ENCODE measurements at places on chromosomes 11 and 22.
A peak's percentile ranks its signal among the peaks of the same experiment; 100 is the strongest.

GRCh38 chr11:122285070-122285988 is 169.3 kb upstream of the BLID start:
- no peak for DNase-seq

- no peak for DNase-seq
Measured at GRCh38 chr11:70071996-70072395, 6.1 kb upstream of the ANO1 start.

GRCh38 chr11:120391292-120391691 is 55.1 kb downstream of the ARHGEF12 start:
- no peak for DNase-seq

DNA sequence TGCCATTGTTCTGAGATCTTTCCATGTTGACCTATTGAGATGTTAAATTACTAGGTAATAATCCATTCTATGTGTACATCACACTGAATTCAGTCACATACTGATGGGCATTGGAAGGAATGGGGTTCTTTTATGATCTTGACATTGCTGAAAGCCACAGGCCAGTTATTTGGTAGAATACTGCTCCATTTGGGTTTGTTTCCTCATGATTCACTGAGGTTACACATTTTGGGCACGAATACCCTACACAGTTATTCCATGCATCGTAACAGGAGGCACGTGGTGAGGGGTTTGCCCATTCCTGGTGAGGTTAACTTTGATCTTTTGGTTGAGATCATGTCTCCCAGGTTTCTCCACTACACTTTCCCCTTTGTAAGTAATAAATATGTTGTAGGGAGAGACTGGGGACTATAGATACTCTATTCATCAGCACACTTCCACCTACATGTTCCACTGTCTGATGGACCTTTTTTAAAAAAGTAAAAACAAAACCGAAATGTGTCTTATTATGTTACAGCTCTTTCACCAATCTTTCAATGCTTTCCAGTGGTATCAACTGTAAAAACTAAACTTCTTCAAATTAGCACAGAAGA is 12.0 kb upstream of the FOLR1 start:
- no peak for DNase-seq

DNA sequence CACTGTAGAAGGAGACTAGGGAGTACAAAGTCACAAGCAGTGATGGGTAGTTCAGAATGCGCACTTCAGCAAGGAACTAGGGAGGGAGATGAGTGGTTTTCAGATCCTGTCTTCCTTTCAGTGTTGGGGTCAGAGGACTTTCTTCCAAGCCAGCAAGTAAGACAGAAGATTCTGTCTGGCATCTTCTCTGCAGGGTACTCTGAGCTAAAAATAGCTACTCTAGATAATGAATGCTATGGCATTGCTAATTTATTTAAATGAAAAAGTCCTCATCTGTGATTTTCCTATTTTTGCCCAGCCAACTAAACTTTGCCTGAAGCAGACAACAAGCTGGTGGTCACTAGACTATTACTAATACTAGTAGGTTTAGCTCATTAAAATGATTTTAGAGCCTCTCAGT is 18.3 kb upstream of the ARL14EP start:
- no peak for DNase-seq

DNA sequence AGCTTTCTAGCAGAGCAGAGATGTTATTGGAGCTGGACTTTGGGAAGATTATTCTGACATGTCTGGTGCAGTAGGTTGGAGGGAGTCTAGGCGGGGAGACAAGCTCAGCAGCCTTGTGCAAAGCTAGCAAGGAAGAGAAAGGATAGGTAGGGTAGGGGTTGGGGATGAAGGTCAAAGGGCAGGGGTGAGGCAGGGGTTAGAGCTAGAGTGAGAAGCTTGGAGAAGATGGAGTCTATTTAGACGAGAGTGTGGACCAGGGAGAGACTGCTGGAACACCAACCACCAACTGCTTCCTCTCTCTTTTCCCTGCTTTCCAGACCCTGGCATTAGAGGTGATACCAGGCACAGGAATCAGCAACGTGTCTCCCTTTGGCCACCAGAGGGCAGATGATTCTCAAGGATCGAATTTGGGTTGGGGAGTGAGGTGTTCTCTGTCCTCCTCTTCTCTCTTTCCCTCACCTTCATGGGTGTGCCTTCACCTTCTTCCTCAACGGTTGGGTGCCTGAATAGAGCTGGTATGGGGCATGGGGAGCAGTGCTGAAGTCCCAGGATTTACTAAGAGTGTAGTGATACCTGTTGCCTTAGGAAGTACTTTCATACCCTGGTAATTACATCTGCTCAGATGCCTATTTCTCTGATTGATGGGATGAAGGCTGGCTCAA is 1.8 kb upstream of the MARK2 start:
- peak; percentile 60 for DNase-seq

DNA sequence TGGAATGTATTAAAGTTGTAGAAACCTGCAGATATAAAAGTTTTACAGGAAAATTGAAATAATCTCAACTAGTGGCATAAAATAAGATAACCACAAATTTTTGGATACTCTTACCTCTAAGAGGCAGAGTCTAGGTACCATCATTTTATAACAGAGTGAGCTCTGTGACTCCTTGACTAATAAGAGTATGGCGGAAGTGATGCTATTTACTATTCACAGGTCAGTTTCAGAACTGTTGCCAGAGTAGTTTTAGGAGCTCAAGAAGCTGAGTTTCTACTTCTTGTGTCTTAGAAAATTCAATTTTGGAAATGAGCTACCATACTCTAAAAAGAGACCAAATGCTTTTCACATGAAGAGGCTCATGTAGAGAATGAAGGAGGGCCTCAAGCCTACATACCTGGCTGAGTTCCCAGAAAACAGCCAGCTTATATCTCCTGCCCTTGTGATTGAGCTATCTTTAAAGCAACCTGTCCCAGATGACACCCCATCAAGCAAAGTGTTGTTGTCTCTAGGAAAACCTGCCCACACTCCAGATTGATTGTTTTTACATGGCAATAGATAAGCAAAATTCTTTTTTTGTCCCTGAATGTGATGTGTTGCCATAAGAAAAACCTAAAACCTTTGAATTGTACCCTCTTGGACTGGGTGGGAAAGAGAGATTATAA is 712.8 kb upstream of the CNTN5 start:
- no peak for DNase-seq

GRCh38 chr11:1889224-1889930 is 2.3 kb downstream of the PRR33 start:
- DNase-seq, result peak; percentile 60

GRCh38 chr11:107770551-107770951 is 58.7 kb upstream of the SLN start:
- DNase-seq, result no peak

DNA sequence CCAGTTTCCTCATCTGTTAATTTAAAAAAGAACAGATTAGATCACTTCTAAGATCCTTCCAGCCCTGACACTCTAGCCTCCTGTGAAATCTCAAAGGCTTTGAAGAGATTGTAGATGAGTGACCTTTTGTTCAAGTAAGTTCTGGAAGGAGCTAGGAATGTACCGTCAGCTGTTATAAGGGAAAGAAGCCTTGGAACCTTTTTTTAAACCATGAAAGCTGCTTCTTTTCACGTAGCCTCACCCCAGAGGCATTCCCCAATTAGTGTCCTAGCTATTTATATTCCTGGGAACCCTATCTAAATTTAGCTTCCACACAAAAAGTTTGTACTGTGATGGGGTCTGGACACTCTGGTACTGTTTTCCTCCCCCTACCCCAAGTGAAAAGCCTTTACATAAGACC is 35.8 kb upstream of the SLN start:
- no peak for DNase-seq

- DNase-seq, result no peak
Measured at GRCh38 chr11:62463121-62463542, 44.3 kb downstream of the SCGB1A1 start.

GRCh38 chr11:92269021-92269420 is 44.4 kb downstream of the FAT3 start:
- no peak for DNase-seq

- no peak for DNase-seq
Measured at GRCh38 chr22:32219026-32219425, 14.2 kb upstream of the RFPL2 start.

- DNase-seq, result no peak
Measured at GRCh38 chr22:20280866-20281265, 12.7 kb upstream of the RTN4R start.

GRCh38 chr11:114279792-114280546 is 16.2 kb upstream of the NNMT start:
- DNase-seq, result no peak

DNA sequence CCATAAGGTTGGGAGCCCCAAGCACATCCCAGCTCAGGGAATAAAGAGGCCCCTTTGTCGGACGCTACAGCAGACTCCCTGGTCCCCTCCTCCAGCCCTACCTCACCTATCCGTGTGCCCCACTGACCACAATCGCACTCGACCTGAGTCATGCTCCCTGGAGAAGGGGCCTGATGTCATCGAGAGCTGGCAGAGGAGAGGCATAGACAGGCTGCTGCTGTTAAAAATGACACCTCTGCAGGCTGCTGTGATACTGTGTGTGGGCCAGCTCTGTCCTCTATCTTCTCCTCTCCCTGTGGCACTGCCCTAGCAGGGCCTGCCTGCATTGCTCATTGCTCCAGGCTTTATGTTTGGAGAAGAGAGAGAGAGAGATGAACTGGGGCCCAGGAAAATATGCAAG is 123.4 kb upstream of the SYT13 start:
- DNase-seq, result no peak

DNA sequence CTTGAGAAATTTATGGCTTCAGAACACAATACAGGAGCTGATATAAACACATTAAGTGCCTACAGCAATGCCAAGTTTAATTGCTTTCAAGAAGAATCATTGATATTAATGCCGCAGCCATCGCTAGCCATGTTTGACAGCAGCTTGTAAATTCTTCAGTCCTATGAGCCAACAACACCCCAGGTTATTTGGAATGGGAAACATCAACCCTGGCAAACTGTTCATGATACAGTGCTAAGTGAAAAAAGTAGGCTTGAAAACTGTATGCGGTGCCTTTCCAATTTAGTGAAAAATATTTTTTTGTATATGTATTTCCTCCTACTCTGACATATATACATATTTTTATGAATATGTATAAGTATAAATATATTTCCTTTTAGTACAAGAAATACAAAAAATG is 142.6 kb downstream of the CSNK2A3 start:
- no peak for DNase-seq

DNA sequence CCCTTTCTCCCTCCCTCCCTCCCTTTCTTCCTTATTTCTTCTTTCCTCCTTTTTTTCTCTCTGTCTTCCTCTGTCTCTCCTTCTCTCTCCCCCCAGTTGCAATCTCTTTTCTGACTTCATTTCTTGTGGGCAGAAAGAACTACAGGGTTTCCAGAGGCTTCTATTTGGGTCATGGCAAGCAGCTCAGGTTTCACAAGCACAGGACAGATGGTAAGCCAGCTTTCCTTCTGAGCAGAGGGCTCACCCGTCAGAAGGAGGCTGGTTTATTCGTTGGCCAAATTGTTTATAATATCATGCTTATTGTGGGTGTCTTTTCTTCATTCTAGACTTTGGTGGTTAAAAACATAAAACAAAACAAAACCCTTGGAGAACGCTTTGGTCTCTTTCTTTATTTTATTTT is 58.9 kb upstream of the CLMP start:
- DNase-seq, result no peak

DNA sequence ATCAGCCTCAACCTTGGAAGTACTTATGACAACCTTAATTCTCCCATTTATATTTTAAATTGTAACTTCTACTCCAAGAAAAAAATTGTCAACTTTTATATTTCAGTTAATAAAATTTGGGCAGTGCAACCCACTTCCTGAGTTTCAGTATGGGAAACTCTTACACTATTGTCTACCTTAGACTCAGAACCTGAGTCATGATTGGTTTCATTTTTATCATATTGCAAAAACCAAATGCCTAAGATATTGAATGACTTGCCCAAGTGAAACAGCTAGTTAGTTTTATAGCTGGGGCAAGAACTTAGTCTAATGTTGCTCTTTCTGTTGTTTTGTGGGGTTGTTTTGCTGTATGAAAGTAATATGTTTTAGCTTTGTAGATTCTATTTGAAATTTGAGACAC is 334.0 kb upstream of the ARHGAP42 start:
- no peak for DNase-seq

DNA sequence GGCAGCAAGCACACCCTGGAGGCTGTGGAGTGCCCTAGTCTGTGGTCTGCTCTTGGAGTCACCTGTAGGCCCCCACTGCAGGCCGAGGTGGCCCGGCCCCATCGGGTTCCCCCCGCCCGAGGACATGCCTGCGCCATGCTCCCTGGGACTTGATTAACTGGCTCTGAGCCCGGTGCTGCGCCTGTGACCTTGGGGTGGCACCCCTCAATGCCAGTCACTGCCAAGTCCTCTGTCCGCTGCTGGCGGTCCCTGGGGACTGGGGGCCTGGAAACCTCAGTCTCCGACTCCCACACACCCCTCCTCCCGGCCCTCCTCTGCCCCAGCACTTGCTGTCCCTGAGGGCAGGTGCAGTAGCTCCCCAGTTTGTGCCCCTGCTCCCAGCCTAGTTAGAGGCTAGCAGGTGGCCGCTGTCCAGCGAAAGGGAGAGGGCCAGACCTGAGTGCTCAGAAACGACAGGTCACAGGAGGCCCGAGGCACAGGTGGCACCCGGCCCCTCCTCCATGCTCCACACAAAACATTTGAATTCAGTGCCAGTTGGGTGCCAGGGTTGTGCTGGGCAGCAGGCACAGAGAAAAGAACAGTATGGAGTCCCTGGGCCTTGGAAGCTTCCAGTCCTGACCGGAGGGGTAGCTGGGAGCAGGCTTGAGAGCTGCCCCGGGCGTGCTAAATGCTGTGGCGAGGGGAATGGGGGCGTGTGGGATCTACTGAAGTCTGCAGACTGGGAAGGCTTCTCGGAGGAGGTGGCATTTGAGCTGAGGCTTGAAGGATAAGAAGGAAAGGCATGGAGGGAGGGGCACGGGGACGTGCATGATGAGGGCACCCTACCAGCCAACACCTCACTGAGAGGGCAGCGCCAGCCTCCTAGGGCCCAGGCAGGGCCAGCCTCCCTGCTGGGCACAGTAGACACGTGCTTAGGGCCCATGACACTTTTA is 16.4 kb upstream of the FLRT1 start:
- no peak for DNase-seq

DNA sequence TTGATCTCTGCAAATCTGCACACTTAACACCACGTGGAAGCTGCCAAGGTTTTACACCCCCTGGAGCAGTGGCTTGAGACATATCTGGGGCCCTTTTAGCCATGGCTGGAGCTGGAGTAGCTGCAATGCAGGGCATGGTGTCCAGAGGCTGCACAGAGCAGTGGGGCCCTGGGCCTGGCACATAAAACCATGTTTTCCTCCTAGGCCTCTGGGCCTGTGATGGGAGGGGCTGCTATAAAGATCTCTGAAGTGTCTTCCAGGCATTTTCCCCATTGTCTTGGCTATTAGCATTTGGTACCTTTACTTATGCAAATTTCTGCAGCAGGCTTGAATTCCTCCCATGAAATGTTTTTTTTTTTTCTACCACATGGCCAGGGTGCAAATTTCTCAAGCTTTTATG is 33.2 kb downstream of the CALCA start:
- DNase-seq, result no peak
